ENCODE measurements at places on chromosomes 11 and 22. TPM values are rescaled to one million over a fixed set of nuclear protein-coding genes. Genes with fewer than 3 reads are reported as not detected.

The TUBA8 gene
- 0.87 TPM for total RNA-seq

The TEX54 gene
- not detected for total RNA-seq

The GNAZ gene
- 1.7 TPM for total RNA-seq

The HORMAD2 gene
- not detected for total RNA-seq

The POU2F3 gene
- total RNA-seq = 3.1 TPM

The TSSC4 gene
- total RNA-seq = 35.3 TPM

The RIC3 gene
- 8.6 TPM for total RNA-seq

The DDI1 gene
- not detected for total RNA-seq

The ARHGAP32 gene
- 18.1 TPM for total RNA-seq

The MICALL1 gene
- total RNA-seq = 35.8 TPM

The CDKN1C gene
- 18.0 TPM for total RNA-seq

The CTSF gene
- 23.3 TPM for total RNA-seq

The PHOX2A gene
- total RNA-seq = not detected

The FANCF gene
- 9.5 TPM for total RNA-seq

The ARHGAP20 gene
- 4.4 TPM for total RNA-seq

The TSPAN4 gene
- 132 TPM for total RNA-seq

The CARD18 gene
- not detected for total RNA-seq

The MRTFA gene
- 58.0 TPM for total RNA-seq

The GLYAT gene
- total RNA-seq = not detected

The HBB gene
- total RNA-seq = 273 TPM

The UFD1 gene
- 41.7 TPM for total RNA-seq

The C11orf86 gene
- not detected for total RNA-seq

The HOATZ gene
- total RNA-seq = 6.9 TPM

The FGF19 gene
- total RNA-seq = not detected

The DDIAS gene
- 4.2 TPM for total RNA-seq

The ZBTB16 gene
- total RNA-seq = 55.6 TPM

The MPPED1 gene
- not detected for total RNA-seq

The SMPD1 gene
- total RNA-seq = 55.2 TPM

The SCGB1C1 gene
- total RNA-seq = not detected

The TRPM5 gene
- total RNA-seq = not detected

The FOLH1 gene
- 2.8 TPM for total RNA-seq

The GUCY1A2 gene
- total RNA-seq = 31.7 TPM

The LYVE1 gene
- total RNA-seq = 40.5 TPM

The LARGE2 gene
- 7.5 TPM for total RNA-seq

The DCHS1 gene
- total RNA-seq = 15.4 TPM

The LMO2 gene
- total RNA-seq = 42.0 TPM

The MMP27 gene
- total RNA-seq = not detected

The WBP2NL gene
- 1.8 TPM for total RNA-seq

The CHRDL2 gene
- total RNA-seq = 1.3 TPM

Measured in left lung (tissue), 14 donors.